ENCODE measurements at places on chromosomes 1 and 21.

- DNase-seq: no peak
Observed at GRCh38 chr1:227333423-227333822, 15.1 kb upstream of the CDC42BPA start.

DNA sequence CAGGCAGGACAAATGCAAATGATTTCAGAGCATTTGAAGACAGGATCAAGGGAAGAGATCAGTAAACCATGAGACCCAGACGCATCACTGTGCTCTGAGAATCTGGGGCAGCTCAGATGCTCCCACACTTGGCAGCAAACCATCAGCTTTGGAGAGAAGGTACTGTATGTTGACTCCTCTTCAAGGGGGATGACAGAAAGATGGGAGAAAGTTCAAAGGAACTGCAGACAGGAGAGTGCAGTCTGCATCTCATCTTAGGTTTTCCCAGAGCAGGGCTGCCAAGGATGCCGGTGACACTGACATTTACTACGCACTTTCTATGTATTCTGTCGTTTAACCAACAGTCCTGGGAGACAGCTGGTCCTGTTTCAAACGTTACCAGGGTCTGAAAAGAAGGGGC lies 35.8 kb downstream of the OLFML2B start:
- no peak for DNase-seq

GRCh38 chr1:158689110-158689509 lies 2.6 kb upstream of the SPTA1 start:
- DNase-seq: no peak

- DNase-seq: no peak
Observed at GRCh38 chr1:41876576-41877445, 41.9 kb downstream of the HIVEP3 start.

GRCh38 chr1:93715529-93716126 lies 34.0 kb upstream of the BCAR3 start:
- DNase-seq: peak; percentile 72

DNA sequence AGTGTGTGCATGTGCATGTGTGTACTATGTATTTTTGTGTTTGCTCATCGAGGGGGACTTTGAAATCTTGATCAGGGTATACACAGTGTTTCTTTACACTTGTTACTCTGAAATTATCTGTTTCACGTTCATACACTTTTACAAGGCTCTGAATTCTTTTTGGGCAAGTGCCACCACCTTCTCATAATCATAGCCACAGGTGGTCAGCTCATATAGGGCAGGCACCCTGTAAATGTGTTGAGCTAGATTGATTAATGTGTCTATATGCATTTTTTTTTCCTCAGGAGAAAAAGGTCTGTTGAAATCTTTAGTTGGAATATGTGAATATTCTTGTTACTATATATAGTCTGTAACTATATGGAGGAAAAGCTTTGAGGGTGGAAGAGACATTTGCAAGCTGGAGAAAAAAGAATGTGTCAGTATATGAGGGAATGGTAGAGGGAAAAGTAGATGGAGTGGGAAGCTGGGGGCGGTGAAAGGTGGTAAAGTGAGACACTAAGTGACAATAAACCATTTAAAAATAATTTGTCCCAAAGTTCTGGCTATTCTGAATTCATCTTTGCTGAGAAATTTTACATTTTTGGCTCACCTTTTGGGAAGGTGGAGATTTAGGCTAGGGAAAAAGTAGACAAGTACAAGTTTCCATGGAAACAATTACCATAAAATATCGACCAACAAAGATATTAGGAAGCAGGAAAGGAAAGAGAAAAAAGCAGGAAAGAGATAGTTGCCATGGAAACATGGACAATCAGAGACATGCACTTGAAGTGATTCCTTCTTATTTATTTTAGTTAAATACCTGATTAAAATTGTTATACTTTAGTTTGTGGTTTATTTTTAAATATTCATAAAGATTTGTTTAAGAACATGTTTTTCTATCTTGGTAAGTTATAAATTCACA lies 277.5 kb downstream of the PDE4B start:
- DNase-seq: no peak

DNA sequence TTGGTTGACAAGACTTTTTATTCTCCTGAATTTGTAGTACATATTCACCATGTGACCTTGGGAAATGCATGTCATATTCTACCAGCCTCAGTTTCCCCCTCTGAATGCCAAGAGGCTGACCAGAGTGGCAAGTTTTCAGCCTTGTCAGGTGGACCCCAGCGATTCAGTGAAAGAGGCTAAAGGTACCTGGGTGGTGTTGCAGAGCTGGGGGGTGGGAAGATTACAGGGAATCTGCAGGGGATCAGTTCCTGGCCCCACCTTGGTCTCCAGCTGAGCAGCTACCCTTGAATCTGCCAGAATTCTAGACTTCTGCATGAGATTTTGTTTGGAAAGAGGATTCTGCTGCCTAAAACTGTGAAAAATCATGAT lies 27.9 kb upstream of the KCNA2 start:
- DNase-seq: no peak

- peak; percentile 8 for DNase-seq
Observed at GRCh38 chr21:29315131-29315749, 16.5 kb downstream of the BACH1 start.

DNA sequence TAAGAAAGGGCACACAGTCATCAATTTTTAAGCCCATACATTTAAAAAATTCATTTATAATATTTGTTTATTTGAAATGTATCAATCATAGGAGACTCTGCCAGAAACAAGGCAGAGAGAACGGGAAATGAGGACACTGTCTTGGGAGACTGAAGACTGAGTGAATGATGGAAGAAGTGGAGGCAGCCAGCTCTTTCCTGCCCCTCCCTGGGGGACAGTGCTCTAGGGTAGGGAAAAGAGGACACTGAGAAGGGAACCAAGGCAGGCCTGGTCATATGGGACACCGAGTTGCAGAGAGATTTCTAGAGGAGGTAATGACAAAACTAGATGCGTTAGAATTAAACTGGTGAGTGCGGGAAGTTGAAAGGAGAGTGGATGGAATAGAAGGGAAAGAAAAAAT lies 31.6 kb downstream of the EEIG2 start:
- no peak for DNase-seq

DNA sequence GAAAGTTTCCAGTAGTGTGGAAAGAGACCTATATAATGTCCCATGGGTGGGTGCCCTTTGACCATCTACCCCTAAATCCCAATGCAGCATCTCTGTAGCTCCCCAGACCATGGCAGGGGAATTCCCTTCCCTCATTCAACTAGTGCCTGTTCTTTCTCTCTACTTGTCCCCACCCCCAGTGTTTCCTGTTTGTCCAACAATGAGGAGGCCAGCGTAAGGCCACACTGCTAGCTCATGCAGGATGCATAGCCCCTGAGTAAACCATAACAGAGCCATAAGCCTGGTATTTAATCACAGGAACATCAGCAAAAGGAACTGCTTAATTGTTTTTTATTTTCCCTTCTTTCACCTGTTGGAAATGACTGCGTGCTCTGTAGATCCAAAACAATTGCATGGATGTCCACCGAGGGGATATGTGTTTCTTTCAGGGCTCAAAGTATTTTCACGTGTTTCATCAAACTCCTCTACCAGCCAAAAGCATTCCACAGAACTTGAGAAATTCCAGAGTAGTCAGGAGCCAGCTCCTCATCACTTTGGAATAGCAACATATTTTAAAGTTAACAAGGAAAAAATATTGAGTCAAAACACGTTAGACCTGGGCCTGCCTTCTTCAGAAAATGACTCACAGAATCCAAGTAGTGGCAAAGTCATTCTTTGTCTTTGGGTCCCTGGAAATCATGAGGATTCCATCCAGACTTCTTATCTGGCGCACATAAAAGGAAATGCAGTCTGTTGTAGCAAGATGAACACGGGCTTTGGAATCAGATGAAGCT lies 162.5 kb upstream of the SGIP1 start:
- no peak for DNase-seq

- DNase-seq: no peak
Observed at GRCh38 chr1:206582537-206582936, 29.7 kb downstream of the EIF2D start.

DNA sequence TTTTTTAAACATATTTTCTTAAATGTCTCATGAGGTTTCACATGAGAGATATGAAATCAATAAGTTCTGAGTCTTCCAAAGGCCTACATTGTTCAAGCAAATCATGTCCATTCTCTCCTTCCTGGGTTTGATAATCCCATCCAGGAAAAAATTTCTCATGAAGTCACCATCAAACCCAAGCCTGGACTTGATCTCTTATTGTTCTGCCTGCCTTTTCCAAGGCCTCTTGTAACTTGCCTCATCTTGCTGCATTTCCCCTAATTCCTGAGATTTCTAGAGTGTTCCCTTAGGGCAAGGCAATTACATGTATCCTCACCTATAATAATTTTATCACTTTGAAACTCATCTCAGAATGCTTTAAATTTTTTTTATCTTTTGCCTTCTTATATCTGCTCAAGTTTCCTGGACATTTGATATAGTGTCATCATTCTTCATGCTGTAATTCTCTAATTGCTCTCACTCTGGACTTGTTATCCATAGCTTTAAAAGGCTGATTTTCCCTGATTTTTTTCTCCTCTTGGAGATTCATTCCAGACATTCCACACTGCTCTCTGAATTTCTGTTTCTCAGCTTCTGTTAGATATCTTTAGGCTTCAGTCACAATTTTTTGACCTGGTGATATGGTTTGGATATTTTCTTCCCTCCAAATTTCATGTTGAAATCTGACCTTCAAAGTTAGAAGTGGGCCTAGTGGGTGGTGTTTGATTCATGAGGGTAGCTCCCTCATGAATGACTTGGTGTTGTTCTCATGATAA lies 126.4 kb downstream of the LRRC7 start:
- DNase-seq: no peak

- no peak for DNase-seq
Observed at GRCh38 chr1:18241891-18242290, 134.3 kb downstream of the IGSF21 start.

GRCh38 chr1:184270556-184270955 lies 116.3 kb upstream of the C1orf21 start:
- DNase-seq: no peak

DNA sequence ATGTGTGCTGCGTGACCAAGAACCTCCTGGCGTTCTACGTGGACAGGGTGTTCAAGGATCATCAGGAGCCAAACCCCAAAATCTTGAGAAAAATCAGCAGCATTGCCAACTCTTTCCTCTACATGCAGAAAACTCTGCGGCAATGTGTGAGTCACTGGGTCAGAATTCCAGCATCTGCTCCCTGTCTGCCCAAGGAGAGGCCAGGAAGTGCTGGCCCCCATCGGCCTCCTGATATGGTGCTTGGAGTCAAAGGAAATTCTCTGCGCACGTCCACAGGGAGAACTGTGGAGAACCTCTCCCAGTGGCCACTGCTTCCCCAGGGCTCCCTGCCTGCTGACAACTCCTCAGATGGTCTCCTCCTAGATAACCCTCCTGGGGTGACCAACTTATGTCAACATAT lies 25.6 kb upstream of the IL20 start:
- DNase-seq: no peak

- DNase-seq: no peak
Observed at GRCh38 chr1:3105167-3105863, 36.3 kb downstream of the PRDM16 start.

- DNase-seq: no peak
Observed at GRCh38 chr21:39843916-39844315, 23.3 kb upstream of the PCP4 start.

- no peak for DNase-seq
Observed at GRCh38 chr1:203368624-203369451, 17.9 kb upstream of the FMOD start.

DNA sequence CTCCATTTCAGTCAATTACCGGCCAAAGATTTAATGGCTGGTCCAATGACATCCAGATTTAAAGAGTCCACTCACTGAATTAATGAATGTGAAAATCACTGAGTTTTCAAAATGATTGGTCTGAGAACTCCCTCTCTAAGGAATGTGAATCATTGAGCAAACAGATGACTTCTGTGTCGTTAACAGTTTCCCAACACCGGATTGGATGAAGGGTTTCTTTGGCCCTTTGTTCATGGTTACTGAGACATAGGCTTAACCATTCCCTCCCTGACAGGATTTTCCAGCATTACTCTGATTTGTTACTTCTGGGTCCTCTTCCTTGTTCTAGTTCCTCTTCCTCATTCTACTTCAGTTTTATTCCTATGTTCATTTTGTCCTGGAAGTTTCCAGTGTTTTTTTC lies 1.5 kb upstream of the CLDN17 start:
- DNase-seq: no peak

GRCh38 chr1:6864166-6864565 lies 78.9 kb downstream of the CAMTA1 start:
- no peak for DNase-seq

DNA sequence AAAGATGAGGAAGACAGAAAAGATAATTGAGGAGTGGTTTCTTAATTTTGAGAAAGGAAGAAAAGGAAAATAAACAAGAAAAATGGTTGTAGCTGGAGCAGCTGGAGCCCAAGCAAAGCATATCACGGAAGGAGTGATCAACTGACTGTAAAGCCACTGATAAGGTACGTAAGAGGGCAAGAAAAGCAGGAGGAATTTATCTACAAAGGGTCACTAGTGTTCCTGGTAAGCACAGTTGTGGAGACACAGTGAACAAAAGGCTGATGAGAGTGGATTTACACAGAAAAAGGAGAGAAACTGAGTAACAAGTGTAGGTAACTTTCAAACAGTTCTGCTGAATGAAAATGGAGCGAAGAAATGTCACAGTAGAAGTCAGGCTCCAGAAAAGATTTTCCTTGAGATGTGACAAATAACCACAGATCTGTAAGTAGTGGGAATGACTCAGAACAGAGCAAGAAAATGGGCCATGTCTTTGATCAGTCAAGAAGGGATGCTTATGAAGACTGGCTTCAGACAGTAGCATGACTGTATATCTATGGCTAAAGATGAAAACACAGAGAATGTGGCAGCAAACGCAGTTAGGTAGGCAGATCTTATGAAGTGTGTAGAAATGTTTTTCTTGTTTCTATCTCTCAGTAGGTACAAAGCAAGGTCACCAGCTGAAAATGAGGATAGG lies 45.6 kb upstream of the RBM34 start:
- no peak for DNase-seq

DNA sequence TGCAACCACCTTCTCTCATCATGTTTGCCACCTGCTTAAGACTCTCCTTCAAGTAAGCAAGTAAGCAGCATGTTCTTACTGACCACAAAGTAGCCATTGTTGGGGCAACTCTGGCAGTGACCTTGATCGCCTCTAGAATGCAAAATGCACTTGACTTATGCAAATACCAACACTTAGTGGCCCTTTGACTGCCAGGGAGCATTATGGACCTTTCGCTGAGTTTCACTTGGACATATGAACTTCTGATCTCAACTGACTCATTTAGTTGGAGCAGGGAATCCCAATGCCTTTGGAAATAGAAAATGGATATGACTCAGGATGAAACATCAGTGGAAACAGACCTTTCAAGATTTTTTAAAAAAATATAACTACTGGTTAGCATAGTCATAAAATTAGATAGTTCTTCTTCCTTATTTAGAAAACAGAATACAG lies 6.1 kb upstream of the PLA2G5 start:
- DNase-seq: no peak

- DNase-seq: no peak
Observed at GRCh38 chr1:59680044-59680443, 134.7 kb upstream of the HOOK1 start.
